ENCODE measurements at places on chromosomes 12 and 14.

DNA sequence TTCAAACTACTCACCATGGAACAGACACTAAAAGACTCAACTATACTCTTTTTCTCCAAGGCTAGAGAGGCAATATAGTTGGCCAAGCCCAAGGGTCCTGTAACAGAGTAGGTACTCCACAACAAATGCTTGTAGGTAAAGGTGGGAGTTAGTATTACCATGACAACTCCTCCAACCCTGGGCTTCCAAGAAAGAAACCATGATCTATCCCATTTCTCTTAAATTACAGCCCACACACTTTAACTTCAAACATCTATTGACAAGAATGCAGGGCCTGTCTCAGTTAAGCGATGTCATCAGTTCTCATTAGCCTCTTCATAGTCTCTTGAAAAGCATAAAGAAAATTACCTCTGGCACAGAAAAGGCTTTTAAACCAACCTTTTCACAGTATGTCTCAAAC is 25.0 kb downstream of the ERH start:
- no peak for DNase-seq

GRCh38 chr12:26157001-26157400 is 32.2 kb upstream of the BHLHE41 start:
- DNase-seq = no peak

GRCh38 chr14:34075042-34075744 is 124.3 kb upstream of the EGLN3 start:
- no peak for DNase-seq

DNA sequence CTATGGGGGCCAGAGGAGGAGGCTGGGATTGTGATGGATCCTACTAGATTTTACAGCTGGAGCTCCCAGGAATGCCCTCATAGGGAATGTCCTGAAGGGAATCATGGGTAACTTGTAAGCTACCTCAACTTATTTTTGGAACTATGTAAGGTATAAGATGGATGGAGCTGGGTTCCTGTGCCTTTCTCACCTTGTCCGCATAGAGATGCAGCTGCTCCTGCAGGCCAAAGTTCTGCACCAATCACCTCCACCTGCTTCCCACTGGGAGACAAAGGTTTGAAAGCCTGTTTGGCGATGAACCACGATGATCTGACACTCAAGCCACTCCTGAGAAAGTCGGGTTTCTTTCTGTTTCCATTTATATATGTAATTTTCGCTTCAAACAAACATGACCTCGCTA is 648 bp upstream of the AKAP5 start:
- no peak for DNase-seq

DNA sequence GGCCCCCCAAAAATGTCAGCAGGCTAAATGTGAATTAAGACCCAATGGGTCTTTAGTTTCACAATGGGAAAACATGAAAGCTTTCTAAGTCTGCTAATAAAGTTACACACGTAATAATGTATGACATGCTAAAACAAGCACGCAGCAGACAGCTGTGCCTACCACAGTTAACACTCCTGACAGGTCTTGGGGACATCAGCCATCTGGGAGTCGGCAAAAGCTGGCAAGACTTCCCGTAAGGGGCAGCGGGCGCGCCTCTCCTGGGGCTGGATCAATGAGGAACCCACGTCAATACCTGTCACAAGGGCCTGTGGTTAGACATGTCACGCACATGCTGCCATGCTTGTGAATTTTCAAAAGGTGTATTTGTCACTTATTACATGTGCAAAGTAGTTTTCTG is 45.0 kb downstream of the ACTN1 start:
- no peak for DNase-seq

DNA sequence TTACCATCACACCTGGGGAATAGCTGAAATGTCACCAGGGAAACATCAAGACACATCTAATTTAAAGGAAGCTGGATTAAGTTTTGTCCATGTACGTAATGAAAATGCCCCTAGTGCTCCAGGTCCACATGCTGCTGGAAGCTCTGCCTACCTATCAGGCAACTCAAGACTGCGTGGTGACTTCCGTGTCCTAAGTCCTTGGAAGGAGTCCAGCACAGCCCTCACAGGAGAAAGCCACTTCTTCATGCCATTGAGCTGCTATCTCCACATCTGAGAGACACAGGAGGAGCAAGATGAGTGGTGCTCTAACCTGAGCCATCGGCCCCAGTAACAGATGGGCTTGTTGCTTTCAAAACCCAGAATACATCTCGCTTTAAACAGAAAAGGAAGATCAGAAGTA is 316.4 kb downstream of the DPF3 start:
- DNase-seq = no peak

- DNase-seq = no peak
These were observed 28.2 kb downstream of the FOXN3 start for GRCh38 chr14:89388853-89389252.

GRCh38 chr12:117850048-117850447 is 118.7 kb downstream of the KSR2 start:
- DNase-seq = no peak

GRCh38 chr12:49403971-49404450 is 36.7 kb downstream of the SPATS2 start:
- no peak for DNase-seq

DNA sequence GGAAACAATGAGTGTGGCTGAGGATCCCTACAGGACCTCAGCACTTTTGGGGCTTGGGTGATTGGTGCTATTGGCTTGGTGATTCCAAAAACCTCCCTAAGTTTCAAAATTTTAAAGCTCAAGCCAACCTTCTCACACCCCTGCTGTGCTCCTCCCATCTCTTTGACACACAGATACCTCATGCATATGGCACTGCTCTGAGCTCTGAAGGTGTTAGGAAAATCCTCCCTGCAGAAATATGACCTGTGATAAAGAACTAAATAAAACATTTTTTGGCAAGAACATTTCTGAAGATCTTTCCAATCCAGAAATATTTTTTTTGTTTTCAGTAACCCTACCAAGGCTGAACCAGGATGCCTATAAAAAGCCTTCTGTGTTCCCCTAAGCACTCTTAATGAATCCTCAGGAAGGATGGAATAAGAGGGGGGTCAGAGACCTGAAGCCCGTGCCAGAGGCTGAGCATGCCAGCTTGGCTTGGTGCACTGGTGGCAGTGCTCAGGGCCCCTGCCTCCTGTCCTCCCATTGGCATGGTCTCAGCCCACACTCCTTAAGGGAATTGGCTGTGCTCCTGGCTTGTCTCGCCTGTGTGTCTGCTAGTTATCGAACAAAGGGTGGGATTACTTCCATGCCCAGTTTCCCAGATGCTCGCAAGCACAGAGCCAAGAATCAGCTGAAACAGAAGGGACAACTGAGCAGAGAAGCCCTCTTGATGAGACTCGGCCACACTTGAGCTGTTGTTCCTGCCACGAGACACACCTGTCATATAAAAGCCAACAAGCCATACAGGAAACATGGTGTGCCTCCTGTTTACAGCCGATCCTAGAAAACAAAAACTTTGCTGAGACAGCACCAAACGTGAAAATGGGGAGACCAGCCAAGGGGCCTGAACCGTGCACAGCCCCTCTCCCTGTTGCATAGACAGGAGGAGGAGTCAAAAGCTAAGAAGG is 132.7 kb upstream of the EEA1 start:
- no peak for DNase-seq

DNA sequence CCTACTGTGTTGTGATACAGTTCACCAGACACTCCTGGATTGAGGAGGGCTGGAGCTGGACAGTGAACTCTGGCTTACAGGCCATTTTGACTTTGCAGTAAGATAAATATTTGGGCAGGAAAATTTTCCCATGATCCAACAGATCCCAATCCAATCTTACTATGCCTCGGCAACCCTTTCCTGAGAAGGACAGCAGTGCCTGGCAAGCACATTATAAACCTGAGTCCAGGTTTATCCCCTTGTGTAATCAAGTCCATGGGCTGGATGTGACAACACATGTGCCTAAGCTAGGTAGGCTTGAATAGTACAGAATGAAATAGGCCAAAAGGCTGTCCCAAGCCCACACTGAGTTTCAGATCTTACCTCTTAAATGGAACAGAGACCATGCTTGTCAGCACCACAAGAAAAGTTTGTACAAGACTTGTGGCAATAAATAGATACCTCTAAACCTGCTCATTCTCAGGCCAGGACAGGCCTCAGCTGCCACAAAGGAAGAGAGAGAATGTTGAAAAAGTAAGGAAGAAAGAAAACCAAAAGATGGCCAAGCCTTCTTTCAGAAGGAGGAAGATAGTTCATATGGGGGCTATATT is 34.9 kb downstream of the CREBL2 start:
- DNase-seq = no peak

DNA sequence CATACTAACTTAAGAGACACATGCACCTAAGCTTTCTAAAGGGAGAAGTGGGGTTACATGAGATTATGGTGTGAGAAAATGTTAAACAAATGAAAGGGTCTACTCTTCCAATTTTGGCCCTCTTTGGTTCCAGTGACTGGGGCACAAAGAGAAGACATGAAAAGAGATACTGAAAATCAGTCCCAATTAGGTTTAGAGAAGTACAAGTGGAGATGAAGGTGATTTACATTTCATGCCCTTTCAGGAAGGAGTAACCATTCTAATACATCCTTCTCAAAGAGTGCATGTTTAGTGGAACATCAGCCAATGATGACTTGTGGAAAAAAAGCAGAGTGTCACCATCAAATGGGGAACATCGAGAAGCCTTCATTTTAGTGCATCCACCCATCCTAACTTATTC is 14.4 kb downstream of the MGP start:
- DNase-seq = no peak

DNA sequence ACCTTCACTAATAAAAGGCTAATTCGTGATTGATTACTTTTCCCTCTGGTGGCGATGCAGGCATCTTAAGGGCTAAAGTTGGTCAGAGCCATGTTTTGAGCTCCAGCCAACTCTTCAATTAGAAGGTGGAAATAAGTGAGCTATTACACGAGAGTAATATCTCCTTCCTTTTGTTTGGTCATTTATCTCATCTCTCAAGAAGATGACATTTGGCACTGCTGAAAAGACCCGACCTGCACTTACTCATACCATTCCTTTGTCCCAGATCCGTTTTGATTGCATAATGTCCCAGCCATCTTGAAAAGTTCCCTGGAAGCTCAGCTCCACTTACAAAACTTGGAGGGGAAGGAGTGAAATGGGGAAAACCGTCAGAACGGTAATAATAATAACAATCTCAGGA is 316.2 kb downstream of the VRK1 start:
- no peak for DNase-seq

DNA sequence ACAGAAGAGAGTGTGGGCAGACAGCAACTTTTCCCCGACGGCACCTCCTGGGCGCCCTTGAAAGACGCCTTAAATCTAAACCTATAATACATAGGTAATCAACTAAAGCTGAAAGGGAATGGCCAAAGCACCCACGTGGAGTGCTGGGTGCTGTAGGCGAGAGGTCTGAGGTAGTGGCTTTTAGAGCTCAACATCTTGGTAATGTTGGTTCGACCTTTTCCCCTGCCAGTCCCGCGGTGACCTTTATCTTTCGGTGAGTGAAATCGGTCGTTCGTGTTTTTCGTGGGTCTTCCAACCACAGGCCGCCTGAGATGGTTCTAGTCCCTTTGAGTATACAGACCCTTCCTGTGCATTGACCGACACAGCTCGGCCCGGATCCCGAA is 9.1 kb downstream of the OR6S1 start:
- no peak for DNase-seq

DNA sequence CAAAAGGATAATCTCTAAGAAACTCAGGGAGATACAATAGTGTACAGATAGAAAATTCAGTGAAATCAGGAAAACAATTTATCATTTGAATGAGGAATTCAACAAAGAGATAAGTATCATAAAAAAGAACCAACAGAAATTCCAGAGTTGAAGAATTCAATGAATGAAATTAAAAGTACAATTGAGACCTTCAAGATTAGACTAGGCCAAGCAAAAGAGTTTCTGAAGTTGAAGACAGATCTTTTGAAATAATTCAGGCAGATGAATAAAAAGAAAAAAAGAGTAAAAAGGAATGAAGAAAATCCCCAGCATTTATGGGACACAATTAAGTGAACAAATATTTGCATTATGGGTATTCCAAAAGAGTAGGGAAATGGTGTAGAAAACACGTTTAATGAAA is 412.6 kb downstream of the TMEM121 start:
- no peak for DNase-seq

- DNase-seq = no peak
These were observed 39.3 kb upstream of the AMN start for GRCh38 chr14:102883089-102883541.

DNA sequence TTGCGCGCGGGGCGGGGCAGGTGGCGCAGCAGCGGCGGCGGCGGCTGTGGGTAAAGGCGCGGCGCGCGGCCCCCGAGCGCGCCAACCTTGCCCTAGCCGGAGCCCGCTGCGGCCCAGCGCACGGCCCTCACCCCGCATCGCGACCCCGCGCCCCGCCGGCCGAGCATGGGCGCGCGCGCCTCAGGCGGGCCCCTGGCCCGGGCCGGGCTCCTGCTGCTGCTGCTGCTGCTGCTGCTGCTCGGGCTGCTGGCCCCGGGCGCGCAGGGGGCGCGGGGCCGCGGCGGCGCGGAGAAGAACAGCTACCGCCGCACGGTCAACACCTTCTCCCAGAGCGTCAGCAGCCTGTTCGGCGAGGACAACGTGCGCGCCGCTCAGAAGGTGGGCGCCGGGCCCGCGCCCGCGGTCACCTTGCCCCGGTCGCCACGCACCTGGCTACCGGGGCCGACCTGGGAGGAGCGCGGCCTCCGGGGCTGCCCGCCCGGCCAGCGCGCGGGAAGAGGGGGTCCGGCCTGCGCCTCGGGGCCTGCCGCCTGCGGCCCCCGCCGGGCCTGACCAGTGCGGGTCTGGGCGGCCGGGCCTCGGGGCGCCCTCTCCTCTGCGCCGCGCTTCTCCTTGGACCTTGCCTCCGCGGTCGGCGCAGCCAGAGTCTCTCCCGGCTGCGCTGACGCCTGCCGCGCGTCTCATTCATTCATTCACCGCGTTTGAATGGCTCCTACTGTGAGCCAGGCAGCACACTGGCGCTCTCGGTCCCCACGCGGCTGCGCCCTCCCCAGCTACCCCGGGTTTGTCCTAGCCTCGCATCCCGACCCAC is at the start of gene BRI3BP:
Gene BRI3BP (plus strand): TSS at position 20 of the 811 bp plus-strand sequence. CDS start 146 bp downstream, at position 166.
- DNase-seq = no peak

- DNase-seq = no peak
These were observed 101.8 kb upstream of the EGLN3 start for GRCh38 chr14:34052658-34053014.
